ENCODE measurements at places on chromosomes 6 and 20.

- DNase-seq, result no peak
These were observed 682 bp upstream of the CHD6 start for GRCh38 chr20:41618807-41619311.

GRCh38 chr6:15948930-15949900, 179.7 kb upstream of the MYLIP start:
- DNase-seq, result peak; percentile 69

GRCh38 chr6:110491299-110491643, 14.9 kb upstream of the SLC22A16 start:
- DNase-seq, result no peak

DNA sequence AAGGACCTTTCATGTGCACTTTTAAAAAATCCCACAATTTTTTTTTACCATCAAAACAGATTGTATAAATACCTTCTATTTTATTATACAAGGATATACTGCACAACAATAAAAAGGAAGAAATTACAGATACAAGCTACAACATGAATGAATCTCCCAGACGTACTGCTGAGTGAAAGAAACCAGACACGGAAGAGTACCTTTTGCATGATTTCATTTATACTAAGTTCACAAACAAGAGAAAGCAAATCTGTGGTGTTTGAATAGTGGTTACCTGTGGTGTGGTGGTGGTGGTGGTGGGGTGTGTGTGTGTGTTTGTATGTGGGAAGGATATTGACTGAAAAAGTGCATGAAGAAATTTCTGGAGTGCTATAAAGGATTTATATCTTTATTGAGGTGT, 6.8 kb upstream of the PLCB4 start:
- DNase-seq, result no peak

- DNase-seq, result no peak
These were observed 859.7 kb upstream of the ADGRB3 start for GRCh38 chr6:67775333-67775732.
